ENCODE measurements at places on chromosomes 6 and 20.

DNA sequence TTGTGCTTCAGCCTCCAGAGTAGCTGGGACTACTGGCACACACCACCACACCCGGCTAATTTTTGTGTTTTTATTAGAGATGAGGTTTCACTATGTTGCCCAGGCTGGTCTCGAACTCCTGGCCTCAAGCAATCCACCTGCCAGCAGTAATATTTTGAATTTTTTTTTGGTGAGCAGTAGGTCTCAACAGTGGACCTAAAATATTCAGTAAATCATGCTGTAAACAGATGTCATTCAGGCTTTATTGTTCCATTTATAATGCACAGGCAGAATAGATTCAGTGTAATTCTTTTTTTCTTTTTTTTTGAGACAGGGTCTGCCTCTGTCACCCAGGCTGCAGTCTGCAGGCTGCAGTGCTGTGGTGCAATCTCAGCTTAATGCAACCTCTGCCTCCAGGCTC, 69.7 kb downstream of the NCOA3 start:
- no peak for DNase-seq

DNA sequence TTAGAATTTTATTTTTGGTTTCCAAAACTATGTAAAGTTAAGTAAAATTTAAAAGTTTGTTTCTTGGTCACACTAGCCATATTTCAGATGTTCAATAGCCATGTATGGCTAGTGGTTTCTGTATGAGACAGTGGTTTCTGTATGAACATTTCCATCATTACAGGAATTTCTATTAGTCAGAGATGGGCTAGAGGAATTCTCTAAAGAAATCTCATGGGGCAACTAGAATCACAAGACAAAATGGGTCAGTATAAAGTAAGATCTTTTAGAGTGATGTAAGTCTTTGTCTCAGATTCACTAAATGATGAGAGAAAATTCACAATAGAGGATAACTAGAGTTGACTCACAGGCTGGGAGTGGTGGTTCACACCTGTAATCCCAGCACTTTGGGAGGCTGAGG, 149.0 kb downstream of the FUT9 start:
- no peak for DNase-seq

DNA sequence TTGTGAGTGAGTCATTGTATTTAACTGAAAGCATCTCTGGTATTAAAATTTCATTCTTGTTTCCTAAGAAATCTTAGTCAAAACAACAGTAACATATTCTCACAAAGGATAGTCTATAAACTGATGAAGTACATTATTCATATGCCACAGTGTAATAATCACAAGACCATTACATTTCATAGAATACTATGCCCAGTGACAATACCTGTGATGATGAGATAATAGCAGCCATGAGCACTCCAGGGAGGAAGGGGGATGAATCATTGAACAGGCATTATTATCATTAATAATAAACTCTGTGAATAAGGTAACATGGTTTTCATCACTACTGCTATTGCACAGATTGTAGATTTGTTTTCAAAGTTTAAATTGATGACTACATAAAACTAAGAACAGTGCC, 667.9 kb downstream of the EPM2A start:
- DNase-seq = no peak

DNA sequence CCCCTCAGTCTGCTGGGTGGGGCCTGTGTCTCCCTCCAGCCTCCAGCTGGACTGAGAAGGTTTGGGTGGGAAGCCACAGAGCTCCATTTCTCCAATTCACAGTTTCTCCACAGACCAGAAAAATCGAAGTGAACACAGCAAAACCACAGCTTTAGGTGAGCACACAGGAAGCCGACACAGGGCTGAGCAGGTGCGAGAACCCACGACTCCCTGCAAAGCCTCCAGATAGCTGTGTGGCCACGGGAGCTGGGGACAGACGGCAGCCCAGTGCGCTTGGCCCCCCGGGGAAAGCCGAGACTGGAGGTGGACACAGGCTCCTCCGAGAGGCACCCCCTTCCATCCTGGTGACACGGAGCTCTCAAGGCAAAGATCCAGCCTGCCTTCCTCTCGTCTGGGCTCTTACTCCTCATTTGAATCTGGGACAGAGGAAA, 29.0 kb upstream of the MPC1 start:
- DNase-seq = no peak

GRCh38 chr20:24403406-24403805, 66.0 kb upstream of the SYNDIG1 start:
- DNase-seq = no peak

DNA sequence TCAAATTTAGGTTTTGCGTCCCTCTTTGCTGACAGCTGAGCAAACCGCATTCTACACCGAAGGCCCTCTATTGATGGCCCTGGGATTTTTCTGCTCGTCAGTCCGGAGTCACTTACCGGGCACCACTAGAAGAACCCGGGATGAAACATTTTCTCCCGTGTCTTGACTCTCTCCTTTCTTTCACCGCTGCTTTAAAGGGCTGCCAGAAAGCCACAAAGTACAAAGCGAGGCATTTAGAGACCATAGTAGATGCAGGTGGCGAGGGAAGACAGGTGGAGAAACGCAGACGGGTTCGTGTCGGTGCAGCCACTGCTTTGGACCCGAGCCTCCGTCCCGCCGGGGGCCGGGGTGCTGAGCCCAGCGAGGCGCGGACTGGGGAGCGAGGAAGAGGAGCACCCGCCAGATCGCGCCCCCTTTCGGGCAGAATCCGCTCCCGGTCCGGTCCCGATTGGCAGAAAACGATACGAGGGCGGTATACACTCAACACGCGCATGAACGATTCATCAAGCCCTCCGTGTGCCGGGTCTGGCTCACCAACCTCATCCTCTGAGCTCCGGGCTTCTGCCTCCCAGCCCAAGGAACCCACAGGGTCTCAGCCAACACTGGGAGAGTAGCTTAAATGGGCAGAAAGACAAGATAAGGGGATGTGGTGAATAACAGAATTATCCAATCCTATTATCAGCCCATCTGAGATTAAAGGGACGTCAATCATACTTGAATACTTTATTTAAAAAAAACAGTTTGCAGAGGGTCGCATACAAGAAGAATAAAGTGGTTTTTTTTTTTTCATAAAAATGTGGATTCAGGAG, 84.9 kb downstream of the TRIM27 start:
- peak; percentile 84 for DNase-seq

DNA sequence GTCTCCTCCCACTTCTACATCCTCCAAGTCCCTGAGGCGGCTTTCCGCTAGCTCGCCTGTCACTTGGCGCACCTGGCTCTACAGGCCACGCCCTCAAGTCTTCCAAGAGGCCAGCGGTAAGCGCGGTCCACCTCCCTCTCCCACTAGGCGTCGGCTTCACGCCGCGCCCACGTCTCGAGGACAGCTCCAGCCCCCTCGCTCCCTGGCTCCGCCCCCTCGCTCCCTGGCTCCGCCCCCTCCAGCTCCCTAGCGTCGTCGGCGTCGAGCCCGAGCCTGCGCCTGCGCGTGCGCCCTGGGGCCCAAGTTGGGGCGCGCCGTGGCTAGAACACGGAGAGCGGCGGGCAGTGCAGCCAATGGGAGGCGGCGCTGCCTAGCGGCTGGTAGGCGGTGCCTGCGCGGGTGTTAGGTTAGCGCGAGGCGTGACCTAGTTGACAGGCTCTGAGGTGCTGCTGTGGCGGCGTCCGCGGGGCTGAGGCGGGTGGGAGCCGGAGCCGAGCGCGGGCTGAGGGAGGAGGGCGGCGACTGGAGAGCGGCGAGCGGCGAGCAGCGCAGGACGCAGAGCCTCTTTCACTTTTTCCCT, at the start of gene MACROD2:
Gene MACROD2, plus strand, starts transcription at position 431 of the 580 bp plus-strand sequence.
- DNase-seq = no peak

- peak; percentile 29 for DNase-seq
Observed at GRCh38 chr20:38073307-38074071, 39.9 kb downstream of the RPRD1B start.

DNA sequence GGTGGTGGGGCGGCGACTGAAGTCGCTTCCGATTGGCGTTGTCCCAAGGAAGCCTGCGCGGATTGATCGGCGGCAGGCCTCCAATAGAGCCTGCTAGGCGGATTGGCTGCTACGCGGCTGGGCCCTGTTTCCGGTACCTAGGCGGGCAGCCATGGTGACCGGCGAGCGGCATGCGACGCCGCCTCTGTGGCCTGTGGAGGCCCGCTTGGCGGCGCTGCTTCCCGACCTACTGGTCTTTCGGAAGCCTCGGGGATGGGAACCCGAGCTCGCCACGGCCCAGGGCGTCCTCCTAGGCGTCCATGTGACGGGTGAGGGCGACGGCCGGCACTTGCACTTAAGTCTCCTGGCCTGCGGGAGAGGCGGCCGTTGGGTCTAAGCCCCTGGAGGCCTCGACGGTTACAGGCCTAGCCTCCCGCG, 28.1 kb downstream of the NFYA start:
- DNase-seq = no peak

GRCh38 chr20:63007360-63007645, 539 bp upstream of the BHLHE23 start:
- DNase-seq = no peak

- no peak for DNase-seq
Observed at GRCh38 chr6:26360451-26361416, 4.3 kb upstream of the BTN3A2 start.

DNA sequence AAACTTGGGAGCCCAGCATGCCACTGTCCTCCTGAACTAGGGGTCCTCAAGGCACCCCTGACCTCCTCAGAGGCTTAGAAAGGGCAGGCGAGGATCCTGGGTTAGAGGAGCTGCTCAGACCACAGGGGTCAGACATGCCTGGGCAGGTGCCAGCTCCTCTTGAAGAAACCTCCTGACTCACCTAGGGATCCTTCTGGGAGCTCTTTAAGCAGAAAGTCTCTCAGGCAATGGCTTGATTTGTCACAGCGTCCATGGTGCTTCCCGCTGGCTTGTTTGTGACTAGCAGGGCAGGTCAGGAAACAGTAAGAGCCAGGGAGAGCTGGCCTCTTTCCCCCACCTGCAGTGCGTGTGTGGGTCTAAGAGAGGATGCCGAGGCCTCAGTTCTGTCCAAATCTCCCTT, 174.5 kb upstream of the SNX9 start:
- no peak for DNase-seq

GRCh38 chr6:52286798-52287432, 2.4 kb upstream of the MCM3 start:
- DNase-seq = peak; percentile 56

- DNase-seq = no peak
Observed at GRCh38 chr6:118679327-118679901, 28.0 kb upstream of the CEP85L start.

GRCh38 chr6:36413489-36414480, 26.3 kb upstream of the ETV7 start:
- DNase-seq = no peak
